Activated naive CD4-positive, alpha-beta T cell treated with anti-CD3 and anti-CD28 coated beads, Interleukin-2, amount 50 U/mL, for 16 hours (primary cell): ENCODE measurements at places on chromosomes 11 and 22.
A peak's percentile ranks its signal among the peaks of the same experiment; 100 is the strongest.

DNA sequence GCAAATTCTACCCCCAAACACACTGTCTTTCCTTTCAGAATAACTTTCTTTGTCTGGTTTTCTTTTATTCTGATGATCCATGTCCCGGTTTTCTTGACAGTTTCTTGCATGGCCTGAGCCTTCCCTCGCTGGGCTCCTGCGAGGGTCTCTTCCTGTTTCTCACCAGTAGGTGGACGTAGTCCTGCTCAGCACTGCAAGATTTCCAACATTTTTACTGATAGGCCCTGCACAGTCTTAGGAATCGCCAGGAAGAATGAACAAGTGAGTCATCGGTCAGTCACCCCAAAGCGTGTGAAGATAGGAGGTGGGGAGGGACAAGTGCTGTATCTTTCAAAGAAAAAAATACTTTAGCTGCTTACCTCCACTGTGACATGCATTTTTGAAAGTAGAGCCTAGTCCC lies 16.9 kb upstream of the KIRREL3 start:
- no peak for DNase-seq

DNA sequence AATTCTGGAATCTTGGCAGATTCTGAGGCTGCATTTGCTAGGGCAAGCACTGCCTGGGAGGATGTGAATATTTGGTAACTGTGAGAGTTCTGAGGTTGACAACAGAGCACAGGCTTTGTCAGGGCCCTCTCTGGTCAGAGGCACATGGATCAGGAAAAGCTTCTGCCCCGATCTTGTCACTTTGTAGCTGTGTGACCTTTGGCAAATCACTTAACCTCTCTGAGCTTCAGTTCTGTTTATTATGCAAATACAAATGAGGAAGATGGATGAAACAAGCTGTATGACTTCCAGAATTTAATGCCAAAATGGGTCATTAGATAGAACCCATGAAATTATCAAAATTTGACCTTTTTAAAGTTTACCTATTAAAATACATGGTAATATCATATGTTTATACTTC lies 94.9 kb downstream of the SEZ6L start:
- DNase-seq: no peak

- no peak for DNase-seq
Observed at GRCh38 chr11:130487924-130488815, 39.7 kb downstream of the ADAMTS15 start.

DNA sequence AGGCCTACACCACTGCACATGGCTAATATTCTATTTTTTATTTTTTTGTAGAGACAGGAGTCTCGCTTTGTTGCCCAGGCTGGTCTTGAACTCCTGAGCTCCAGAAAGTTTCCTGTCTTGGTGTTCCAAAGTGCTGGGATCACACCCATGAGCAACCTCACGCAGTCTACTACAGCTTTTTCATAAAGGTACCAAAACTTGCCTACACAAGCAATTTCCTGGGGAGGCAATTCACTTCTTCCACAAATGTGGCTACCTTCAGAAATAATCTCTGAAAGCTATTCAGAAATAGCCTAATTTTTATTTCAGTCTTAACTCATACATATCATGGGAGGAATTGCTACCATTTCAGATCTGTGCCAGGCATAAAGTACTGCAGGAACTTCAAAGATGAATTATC lies 11.4 kb downstream of the SLC35F2 start:
- no peak for DNase-seq

DNA sequence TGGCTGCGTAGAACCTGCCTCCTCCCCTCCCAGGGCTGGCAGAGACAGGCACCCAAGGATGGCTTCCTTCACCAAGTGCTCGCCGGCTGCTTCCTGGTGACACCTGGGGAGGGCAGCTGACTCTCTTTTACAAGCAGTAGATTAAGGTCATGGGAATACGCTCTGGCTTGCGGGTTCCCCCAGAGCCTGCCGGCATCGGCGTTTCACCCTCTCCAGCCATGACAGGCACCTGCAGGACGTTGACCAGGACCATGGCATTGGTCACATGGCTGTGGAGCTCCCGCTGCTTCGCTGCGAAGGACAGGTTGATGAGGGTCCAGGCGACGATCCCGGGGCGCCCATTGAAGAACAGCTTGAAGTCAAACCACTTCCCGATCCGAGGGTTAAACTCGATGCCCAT lies 9.5 kb downstream of the DHCR7 start:
- DNase-seq: no peak

DNA sequence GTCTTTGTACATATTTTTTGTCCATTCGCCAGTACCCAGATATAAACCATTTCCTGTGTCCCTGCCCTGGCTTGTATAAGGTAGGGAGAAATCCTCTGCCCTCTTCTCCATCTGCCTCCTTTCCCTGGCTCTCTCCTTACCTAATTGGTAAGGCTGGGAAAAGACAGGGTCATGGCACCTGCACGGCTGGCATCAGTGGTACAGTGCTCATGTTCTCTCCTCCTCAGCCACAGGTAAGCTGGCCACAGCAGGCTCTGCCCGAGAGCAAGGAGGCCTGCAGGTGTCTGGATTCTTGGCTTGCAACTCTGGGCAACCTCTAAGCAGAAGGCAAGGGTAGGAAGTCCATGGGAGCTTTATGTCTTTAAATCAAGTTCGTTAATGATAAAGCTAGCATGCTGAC lies 419.9 kb downstream of the BUD13 start:
- DNase-seq: no peak

- peak; percentile 35 for DNase-seq
Observed at GRCh38 chr22:21866833-21867527, 465 bp downstream of the MAPK1 start.

DNA sequence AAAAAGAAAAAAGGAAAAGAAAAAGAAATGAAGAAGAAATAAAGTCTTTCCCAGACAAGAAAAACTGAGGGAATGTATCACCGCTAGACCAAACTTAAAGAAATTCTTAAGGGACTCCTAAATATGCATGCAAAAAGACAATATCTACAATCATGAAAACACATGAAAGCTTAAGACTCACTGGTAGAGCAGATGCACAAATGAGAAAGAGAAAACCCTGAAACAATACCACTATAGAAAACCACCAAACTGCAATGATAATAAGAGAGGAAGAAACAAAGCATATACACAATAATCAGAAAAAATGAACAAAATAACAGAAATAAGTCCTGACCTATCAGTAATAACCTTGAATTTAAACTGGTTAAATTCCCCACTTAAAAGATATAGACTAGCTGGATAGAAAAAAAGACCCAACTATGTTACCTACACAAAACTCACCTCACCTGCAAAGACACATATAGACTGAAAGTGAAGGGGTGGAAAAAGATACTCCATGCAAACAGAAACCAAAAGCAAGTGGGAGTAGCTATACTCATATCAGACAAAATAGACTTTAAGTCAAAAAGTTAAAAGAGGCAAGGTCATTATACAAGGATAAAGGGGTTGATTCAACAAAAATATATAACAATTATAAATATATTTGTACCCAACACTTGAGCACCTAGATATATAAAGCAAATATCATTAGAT lies 61.3 kb upstream of the NARS2 start:
- DNase-seq: no peak

- DNase-seq: no peak
Observed at GRCh38 chr11:103619480-103619879, 417.0 kb upstream of the DDI1 start.

DNA sequence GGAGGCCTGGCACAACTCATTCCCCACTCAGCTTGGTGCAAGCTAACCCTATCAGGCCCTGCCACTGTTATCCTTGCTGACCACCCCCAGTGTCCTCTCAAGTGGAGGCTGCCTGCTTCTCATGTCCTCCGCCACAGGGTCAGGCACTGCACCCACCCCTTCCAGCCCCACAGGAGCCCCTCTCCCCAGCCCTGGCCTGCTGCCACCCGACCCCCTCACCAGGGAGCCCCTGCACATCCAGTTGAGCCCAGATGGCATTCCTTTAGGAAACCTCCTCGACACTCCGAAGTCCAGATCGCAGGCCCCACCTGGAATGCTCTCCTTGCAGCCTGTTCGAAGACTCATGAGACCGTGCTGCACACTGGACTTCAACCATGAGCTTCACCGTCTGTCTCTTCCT lies 28.0 kb upstream of the IL17RA start:
- no peak for DNase-seq

GRCh38 chr11:100637706-100638105 lies 49.4 kb upstream of the ARHGAP42 start:
- DNase-seq: no peak

DNA sequence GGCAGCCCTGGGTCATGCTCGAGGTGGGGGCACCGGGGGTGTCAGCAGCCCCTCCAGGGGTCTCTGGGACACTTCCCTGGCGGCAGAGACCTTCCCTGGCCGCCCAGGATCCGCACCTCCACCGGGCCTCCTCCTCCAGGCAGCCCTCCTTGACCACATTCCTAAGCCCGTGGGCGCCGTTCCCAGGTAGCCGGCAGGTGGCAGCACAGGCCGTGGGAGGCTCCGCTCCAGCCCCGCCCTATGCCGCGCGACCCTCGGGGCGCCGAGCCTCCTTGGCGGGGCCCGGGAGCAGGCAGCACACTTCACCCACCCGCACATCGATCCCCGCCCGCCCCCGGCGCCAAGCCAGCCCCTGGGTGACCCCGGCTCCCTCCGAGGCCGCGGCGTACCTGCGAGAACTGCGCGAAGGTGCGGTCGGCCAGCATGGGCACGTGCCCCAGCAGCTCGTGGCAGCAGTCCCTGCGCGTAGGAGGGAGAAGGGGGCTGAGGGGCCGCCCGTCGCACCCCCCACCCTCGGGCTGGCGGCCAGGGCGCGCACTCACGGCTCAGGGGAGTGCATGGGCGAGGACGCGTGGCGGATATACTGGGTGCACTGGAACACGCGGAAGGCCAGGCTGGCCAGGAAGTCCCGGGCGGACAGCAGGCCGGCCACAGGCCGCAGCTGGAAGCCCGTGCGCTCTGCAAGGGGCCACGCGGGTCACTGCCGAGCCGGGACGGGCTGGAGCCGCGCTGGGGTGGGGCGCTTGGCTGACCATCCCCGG lies 5.3 kb upstream of the INS start:
- peak; percentile 57 for DNase-seq

GRCh38 chr22:36405671-36406538 lies 18.1 kb upstream of the MYH9 start:
- no peak for DNase-seq

DNA sequence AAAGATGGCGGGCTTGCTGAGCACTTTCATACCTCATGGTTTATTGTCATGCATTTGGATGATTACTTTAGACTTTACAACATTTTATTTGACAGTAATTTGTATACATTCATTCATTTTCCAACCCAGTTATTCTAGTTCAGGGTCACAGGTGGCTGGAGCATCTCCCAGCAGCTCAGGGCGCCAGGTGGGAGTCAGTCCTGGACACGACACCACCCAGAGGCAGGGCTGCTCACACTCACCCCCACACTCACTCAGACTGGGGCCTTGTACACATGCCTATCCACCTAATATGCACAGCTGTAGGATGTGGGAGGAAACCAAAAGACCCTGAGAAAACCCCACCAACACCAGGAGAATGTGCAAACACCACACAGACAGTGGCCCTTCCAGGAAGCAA lies 123.9 kb downstream of the OPCML start:
- no peak for DNase-seq

DNA sequence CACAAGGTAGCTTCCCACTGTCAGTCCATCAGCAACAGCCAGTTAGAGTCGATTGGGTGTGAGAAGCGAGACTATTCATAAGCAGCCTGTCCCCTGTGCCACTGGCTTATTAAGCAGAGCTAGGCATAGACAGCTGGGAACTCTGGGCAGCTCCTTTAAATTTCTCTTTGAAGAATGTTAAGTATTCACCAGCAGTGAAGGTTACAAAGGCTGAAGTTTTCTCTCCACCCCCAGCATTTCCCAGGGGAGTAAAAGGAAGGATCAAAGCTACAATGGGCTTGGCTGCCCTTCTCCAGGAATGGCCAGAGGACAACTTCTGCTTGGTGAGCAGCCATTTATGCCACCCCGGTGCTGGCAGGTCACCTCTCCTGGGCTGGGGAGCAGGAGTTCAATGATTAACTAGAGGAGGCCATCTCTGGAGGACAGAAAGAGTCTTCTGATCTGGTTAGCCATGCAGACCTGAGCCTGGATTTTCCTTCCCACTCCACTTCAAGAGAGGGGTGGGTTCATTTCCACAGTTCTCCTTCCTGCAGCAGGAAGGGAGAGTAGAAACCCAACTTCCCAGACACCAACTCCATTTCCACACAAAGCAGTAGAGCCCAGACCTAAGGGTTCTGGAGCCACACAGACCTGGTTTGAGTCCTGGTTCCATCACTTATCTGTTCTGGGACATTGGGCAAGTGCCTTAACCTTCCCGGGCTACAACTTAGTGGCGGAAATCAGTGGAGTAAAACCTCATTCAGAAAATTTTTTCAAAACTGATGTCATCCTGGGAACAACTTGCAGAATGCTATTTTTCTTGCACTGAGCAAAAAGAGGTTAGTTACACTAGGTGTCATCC lies 22.6 kb downstream of the POU2AF3 start:
- DNase-seq: no peak

DNA sequence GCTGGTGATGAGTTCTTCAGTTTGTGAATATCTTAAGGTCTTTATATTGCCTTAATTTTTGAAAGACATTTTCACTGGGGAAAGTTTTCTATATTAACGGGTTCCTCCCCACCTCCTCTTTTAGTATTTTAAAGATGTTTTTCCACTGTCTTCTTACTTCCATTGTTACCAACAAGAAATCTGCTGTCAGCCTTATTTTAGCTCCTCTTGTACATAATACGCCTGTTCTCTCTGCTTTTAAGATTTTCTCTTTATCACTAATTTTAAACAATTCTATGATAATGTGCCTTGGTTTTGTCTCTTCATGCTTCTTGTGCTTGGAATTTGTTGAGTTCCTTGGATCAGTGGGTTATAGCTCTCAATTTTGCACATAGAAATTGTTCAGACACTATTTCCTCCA lies 280.4 kb downstream of the DCDC1 start:
- no peak for DNase-seq

DNA sequence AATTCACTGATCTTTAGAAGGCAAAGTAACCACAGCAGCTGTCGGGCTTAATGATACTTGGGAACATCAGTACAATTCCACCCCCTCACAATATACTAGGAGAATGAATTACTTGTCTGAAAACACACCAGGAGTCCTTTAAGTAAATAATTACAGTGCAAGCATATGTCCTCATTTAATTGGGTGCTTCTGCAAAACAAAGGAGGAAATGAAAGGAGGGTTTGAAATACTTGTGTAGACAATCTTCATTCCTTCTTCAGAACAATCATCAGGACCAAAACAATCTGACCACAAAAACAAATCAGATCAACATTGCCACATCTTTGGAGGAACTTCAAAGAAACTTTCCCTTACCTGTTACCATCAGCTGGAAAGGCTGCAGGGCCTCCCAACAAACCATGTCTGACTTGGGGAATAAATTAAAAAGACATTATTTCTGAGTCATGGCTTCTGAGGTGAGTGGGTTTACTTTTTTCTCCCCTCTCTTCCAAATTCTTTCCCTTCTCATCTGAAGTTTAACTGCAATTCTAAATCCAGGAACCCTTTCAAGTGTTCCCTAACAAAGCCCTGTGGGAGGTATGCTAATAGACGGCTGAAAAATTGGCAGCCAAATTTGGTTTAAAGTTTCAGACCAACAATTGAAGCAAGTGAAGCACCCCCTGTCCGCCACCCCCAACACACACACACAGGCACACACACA lies 12.5 kb upstream of the CCDC117 start:
- no peak for DNase-seq

GRCh38 chr11:20201231-20201630 lies 41.0 kb upstream of the DBX1 start:
- DNase-seq: no peak
